ENCODE measurements at places on chromosomes 11 and 22.
A peak's percentile ranks its signal among the peaks of the same experiment; 100 is the strongest.

DNA sequence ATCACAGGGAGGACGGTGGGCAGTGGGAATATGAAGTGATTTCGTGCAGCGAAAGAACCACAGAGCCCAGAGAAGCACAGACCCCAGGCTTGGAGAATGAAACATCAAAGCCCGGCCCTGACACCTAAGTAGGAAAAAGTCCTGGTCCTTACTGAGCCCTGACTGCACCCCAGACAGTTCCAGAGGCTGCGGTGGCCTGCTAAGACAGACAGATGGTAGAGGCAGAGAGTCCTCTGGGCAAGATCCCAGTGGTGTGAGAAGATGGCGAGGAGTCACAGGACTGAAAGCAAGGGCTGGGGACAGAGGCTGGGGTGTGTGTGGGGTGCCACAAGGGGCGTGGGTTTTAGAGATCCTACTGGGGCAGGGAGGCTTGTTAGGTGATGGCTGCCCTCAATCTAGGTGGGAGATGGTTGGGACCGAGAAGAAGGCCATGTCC lies 3.7 kb downstream of the CBX6 start:
- DNase-seq = no peak

DNA sequence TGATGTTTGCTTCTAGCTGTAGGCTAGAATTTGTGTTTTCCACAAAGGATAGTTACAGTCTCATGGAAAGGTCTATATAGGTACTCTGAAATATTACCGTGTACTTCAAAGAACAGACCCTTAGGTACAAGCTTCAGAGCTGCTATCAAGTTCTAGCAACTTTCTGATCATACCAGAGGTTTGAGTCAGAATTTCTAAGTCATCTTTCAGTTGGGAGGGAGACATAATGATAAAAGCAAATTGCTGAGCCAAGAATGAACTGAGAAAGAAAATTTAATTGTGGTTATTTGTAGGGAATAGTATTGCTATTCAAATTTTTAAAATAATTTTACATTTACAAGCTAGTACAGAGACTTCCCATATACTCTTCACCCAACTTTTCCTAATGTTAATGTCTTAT lies 19.9 kb upstream of the ME3 start:
- DNase-seq = no peak

GRCh38 chr11:129230006-129230405 lies 37.9 kb upstream of the ARHGAP32 start:
- DNase-seq = no peak

- DNase-seq = no peak
Observed at GRCh38 chr11:117876341-117877119, at the start of gene FXYD6. Gene FXYD6 (minus strand): TSS chr11:117876658. CDS start chr11:117842776, 33,882 bp downstream.

DNA sequence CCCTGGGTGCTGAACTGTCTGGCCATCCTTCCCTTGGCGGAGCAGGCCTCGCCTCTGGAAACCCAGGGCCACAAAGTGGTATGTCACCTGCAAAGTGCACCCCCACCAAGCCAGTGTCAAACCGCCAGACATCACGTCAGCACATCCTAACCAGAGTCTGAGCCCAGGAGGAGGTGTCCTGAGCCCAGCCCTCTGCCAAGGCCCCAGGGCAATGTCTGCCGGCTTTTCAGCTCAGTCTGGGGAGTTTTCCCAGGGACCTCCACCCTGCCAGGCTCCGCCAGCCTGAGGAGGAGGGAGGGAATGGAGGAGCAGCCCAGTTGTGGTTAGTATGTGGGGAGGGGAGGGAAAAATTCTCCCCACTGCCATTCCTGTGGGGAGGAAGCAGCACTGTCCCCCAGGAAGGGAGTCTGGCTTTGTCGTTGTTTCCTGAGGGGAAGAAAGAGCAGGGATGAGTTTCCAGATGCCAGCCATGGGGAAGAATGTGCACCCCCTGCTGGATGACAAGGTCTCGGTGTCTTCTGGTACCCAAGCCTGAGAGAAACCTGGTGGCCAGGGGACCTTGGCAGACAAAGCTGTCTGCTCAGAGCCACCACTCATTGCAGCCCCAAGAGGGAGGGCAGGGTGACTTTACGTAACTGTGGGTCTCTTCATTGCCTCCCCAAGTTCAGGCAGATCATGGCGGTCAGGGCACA lies 81.4 kb upstream of the CD82 start:
- DNase-seq = no peak

DNA sequence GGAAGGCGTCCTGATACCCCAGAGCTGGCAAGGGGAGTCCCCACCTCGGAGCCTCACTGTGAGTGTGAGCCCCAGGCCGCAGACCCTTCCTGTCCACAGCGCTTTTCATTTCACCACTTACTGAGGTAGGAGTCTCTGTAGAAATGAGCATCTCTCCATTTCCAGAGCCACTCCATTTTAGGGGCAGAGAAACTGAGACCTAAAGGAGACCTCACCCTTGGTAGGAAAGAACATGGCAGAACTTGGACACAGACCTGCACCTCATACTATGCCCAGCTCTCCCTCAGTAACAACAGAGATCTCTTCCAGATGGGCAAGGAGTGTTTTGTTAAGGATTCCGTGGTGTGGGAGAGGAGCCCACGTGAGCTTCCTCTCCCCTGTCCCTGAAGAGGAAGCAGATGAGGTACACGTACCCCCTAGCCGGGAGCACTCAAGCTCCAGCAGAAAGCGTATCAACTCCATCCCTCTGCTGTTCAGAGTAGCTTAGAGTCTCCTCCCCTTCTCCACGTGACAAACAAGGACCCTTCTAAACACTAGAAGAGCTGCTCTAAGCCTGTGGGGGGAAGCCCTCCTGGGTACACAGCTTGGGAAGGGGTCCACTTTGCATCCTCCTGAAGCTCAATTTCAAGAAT lies 532 bp upstream of the VSIG2 start:
- DNase-seq = no peak

DNA sequence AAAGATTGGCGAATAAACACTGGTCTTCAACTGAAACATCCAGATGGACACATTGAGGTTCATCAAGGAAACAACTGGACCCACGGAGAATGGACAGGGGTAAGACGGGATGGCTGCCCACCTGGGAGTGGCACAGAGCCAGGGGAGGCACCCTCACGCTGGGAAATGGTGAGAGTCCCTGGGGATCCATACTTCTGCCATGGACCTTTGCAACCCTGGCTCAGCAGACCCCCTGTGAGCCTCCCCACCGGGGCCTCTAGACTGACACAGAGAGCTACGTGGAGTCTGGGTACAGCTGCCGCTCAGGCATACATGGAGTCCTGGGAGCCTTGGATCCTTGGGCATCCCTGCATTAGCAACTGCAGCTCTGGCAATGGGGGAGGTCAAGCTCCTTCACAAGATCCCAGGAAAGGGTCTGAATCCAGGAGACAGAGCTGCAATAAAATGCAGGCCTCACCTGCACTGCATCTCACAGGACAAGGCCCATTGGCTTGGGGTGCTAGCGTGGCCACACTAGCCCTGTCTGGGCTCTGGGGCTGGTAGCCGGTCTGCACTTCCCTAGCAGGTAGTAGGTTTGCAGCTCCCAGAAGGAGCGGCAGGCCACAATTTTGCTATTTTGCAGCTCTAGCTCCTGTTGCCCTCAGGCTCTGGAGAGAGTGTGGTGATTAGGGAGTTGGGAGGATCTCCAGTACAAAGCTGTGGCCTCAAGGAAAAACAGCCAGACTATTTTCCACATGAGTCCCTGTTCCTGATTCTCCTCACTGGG lies 496.4 kb upstream of the LRRC4C start:
- no peak for DNase-seq

DNA sequence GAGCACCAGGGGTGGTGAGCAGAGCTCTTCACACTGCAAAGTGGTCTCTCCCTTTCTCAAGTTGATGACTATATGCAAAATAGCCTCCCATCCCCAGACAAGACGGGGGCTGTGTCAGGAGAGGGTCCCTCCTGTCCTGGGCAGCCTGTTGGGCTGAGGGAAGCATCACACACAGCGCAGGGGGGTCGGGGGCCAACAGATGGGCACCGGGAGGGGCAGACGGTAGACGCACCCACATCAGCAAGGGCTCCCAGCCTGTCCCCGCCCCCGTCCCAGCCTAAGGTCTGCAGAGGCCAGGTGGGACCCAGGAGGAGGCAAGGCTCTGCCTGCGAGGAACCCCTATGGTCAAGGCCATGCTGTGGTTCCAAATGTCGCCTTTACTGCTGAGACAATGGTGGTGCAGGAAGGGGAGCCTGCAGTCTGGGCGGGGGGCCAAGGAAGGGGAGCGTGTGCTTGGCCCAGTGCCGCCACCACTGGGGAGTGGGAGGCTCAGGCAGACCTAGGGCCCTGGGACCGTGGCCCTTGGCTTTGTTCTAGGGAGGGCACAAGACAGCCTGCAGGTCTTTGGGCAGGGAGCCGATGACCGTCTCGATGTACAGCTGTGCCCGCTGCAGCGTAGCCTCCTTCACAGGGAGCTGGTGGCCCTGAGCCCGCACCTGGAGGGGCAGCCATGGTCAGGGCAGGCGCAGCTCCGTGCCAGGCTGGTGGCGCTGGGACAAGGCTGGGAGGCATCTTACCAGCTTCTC lies 4.3 kb upstream of the PLXNB2 start:
- no peak for DNase-seq

DNA sequence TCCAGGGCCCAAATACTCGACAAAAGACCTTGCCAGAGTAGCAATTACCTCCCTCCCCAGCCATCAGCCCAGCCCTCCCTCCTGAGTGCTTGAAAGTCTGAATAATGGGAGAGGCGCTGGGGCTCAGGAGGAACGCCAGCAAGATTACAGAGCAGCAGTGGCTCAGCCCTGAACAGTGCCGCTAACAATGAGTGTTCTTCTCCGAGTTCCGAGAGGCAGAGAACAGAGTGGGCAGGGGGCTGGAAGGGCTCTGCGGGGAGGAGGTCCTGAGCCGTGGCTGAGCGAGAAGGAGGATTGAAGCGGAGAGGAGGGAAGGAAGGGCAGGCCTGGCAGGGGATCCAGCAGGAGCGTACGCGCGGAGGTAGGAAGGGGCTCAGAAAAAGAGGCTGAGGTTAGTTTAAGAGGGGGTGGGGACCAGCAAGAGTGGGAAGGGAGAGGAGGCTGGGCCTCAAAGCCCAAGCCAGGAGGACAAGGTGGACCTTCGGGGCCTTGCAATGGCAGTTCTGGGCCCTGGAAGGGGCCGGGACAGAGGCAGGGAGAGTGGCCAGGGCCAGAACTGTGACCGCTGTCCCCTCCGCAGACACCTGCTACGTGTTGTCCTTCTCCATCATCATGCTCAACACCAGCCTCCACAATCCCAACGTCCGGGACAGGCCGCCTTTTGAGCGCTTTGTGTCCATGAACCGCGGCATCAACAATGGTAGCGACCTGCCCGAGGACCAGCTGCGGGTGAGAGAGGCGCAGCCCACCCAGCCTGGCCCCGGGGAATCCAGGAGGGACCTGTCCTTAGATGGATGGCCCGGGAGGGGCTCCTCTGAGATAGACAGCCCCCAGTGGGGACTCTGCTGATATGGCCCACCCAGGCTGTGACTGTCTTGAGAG lies 20.6 kb downstream of the CYTH4 start:
- DNase-seq = no peak

- no peak for DNase-seq
Observed at GRCh38 chr11:61279934-61280659, 15.0 kb downstream of the VWCE start.

- DNase-seq = no peak
Observed at GRCh38 chr11:64053699-64054098, 18.0 kb downstream of the FLRT1 start.

- DNase-seq = no peak
Observed at GRCh38 chr22:17941471-17942406, 82.6 kb downstream of the MICAL3 start.

DNA sequence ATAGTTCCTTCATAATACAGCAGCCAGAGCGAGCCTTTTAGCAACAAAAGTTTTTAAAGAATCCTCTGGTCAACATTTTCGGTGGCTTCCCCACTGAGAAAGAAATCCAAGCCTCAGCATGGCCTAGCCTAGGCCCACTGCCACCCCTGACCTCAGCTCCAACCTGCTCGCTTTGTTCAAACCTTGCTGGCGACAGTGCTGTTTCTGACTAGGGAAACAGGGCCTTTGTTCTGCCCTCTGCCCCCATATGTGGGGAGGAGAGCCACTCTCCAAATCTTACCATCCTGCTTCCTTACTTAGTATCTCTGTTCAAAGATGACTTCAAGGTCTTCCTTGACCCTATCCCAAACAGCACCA lies 95.8 kb downstream of the CCDC83 start:
- DNase-seq = no peak

GRCh38 chr11:72568861-72569260 lies 105.4 kb downstream of the PDE2A start:
- DNase-seq = no peak

DNA sequence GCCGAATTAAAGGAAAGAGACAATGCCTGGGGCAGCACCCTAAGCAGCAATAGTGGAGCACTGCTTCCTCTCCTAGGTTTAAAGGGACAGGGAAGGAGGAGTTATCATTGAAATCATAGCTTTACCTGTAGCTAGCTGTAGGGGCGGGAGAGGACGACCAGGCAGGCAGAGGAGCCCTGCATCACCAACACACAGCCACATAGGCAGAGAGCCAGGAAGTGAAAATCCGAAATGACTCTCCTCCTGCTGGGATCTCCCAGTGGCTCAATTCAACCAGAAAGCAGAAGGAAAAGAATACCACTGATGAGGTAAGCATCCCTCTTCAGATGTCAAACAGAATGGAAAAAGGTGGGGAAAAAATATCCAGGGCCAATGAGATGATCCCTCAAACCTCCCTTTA lies 20.4 kb downstream of the MRGPRX4 start:
- DNase-seq = no peak

- no peak for DNase-seq
Observed at GRCh38 chr11:12890476-12890875, 118.6 kb upstream of the RASSF10 start.

DNA sequence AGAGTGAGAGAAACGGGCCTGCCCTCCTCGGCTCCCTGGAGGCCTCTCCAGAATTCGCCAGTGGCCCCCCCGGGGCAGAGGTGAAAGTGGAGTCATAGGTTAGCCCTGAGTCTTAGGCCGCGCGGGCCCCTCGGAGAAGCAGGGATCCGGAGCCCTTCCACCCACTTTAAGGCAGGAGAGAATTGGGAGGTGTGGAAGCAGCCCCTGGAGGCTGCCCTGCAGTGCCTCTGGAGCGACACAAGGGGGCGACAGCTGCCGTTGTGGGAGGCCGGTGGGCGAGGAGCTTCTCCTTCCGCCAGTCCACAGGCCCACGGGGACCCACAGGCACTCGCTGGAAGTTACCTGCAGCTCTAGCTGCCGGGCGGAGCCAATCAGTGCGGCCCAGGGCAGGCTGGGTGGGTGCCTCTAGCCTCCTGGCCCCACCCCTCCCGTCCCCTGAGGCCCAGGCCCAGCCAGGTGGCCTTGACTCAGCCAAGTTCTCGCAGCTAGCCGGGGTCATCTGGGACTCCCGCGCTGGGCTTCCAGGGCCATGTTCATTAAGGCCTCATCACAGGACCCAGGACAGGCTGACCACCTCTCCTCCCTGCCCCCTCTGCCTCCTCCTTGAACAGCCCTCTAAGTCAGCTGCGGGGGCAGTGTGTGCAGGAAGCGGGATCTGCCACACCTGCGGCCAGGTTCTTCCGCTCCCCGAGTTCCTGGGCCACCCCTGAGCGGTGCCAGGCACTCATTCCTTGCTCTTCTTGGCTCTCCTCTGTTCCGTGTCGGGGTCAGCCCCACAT lies 5.0 kb downstream of the DGKZ start:
- DNase-seq = peak; percentile 77

- DNase-seq = no peak
Observed at GRCh38 chr11:61392981-61393595, 701 bp downstream of the TMEM216 start.

- no peak for DNase-seq
Observed at GRCh38 chr11:58334708-58335107, 24.2 kb downstream of the OR5B17 start.

GRCh38 chr11:69654660-69655478 lies 13.9 kb downstream of the CCND1 start:
- DNase-seq = no peak
